ENCODE measurements at places on chromosomes 3 and 15.

DNA sequence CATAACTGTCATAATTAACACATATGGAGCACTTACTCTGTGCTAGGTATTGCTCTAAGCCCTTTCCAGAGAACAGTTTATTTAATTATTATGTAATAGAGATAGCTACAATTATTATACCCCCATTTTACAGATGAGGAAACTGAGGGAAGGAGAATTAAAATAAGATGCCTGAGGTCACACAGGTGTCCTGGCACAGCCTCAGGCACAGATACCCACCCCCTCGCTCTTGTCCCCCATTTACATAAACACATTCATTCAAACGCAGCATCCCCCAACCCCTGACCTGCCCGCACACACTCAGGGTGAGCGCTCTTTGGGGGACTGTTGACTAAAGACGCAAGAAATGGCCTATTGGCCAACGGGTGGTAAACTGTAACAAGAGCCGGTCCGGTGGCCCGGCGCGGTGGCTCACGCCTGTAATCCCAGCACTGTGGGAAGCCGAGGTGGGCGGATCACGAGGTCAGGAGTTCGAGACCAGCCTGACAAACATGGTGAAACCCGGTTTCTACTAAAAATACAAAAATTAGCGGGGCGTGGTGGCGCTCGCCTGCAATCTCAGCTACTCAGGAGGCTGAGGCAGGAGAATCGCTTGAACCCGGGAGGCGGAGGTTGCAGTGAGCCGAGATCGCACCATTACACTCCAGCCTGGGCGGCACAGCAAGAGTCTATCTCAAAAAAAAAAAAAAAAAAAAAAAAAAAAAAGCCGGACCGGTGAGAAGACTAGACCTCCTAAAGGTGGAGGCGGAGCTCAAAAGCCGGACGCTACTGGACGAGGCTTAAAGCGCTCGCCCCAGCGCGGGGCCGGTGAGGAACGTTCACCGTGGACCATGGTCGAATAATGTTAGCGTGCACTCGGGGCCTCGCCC lies 1.9 kb upstream of the ISL2 start:
- no peak for DNase-seq

DNA sequence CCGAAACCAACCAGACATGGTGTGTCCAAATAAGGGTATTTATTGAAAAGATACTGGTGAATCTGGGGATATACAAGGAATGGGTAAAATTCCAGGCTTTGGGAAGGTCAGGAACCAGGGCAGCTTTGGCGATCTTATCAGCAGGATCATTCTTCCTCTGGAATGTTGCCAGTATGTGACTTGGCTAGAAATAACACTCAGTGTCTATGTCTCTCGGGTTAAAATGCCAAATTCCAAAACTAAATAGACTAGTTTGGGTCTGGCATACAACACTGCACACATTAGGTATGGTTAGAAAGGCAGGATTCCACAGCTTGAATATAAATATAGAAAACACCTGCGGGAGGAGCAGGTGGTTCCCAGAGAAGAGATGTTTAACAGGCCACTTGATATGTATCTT lies 220.2 kb upstream of the CD96 start:
- no peak for DNase-seq

- no peak for DNase-seq
These were observed 12.7 kb upstream of the ST3GAL6 start for GRCh38 chr3:98750276-98750919.

GRCh38 chr3:19264424-19264823 lies 116.1 kb downstream of the KCNH8 start:
- no peak for DNase-seq

- DNase-seq, result peak; percentile 34
These were observed 41.8 kb downstream of the ITGB5 start for GRCh38 chr3:124845406-124845805.

- no peak for DNase-seq
These were observed 68.4 kb upstream of the GALNT15 start for GRCh38 chr3:16106050-16106449.

- DNase-seq, result no peak
These were observed 106.8 kb downstream of the HHLA2 start for GRCh38 chr3:108403198-108403597.
